ENCODE measurements at places on chromosomes 2 and 18.

- DNase-seq, result no peak
These were observed 40.2 kb downstream of the MRPL33 start for GRCh38 chr2:27811768-27812167.

- no peak for DNase-seq
These were observed 22.2 kb downstream of the IL1R2 start for GRCh38 chr2:102014041-102014345.

DNA sequence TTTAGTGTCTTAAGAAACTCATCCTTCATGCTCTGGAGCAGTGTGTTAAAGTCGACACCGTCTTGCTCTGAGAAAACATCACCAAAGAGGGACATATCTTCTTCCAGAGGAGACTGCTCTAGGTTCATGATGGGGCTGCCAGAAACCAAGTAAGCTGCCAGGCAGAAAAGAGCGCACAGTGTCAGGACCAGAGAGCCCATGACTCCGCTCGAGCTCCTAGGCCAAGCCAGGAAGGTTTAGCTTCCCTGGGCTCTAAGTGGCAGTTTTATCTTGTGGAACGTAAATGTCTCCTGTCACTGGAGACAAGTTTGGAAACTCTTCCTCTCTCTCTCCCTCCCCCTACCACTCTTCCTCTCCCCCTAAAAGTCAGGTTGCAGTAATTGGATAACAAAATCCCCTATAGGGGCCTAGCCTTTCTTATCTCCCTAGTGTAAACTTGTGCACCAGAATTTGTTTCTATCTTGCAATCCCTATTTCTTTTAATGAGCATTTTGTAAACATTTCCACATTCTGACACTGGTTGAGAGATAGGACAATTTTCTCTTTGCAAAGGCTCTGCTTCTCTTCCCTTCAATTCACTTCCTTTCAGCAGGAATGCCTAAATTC lies at the start of gene BMP10:
Gene BMP10 (minus strand): TSS at position 239 of the 606 bp plus-strand sequence. CDS start 39 bp downstream, at position 200.
- DNase-seq, result no peak

DNA sequence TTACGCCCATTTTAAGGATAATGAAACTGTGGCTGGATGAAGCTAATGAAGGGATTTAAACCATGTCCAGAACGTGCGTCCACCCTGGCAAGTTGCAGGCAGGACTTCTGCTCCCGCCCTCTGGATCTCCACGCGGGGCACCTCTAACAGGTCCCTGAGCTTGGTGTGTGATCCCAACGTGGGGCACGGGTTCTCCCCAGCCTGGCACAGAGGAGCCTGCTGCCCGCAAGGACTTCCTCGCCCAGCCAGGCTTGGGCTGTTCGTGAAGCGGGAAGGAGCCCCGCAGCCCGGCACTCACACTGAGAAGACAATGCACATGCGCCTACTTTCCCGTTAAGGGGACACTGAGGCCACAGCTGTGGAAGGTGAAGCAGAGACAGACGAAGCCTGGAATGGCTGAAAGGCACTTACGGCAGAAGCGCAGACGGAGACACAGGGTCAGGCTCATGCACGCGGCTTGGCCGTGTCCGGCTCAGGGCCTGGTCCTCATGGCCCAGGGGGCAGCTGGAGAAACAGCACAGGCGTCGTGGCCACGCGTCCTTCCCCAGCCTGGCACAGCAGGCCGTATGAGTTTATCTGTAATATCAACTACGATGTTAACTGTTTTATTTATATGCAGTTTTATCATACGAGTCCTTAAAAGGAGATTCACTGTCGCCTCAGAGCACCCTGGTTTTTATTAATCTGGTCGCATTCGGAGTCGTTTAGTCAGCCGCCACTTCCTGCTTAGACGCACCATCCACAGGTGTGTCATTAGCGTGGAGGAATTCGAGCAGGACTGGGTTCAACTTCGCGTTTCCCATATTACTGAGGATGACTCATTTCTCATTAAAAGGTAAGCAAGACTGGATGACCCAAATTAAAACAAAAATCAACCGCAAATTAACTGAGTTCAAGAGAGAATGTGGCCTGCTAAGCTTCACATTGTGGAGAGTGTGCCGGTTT lies 835.9 kb downstream of the GALR1 start:
- no peak for DNase-seq

- DNase-seq, result no peak
These were observed 51.0 kb downstream of the WDR33 start for GRCh38 chr2:127759931-127760330.

DNA sequence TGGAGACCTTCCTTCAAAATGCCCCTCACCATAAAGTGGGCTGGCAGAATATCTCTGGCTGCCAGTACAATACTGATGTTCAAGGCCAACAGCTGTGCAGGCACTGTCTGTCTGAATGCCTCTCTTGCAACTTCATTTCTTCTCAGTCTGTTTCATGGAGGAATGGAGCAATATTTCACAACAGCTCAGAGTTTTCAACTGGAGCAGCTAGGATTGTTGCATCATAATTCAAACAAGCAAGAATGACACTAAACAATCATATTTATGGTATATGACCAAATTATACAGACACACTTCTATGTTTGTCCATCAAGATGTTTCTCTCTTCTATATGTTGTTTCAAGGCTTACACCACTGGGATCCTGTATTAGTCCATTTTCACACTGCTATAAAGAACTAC lies 444.2 kb downstream of the LRATD1 start:
- no peak for DNase-seq

DNA sequence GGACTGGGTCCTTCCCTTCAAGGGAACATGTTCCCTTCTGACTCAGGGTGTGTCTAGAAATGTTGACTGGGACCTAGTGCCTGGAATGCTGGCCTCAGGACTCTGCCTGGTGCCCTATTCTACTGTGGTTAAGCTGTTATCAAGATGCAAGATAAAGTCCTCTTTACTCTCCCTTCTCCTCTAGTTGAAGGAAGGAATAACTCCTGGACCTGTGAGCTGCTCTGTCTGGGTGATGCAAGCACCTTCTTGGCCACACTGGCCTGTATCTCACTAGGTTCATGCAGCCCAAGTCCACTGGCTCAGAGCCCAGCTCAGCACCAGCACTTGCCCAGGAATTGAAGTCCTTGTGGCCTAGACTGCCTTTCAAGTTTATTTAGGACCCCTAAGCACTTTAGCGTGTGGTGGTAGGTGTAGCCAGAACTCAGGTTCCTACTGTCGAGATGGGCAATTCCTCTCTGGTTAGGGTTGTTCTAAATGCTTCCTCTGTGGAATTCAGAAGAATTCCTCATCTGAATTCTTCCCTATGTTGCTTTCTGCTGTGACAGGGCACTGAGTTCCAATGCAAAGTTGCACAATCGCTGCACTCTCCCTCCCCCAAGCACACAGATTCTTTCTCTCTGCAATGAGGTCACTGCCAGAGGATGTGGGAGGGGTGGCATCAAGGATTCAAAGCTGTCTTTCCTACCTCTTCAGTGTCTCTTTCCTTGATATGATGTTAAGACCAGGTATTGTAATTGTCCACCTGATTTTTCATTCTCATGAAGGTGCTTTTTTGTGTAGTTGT lies 54.7 kb downstream of the VWC2L start:
- peak; percentile 71 for DNase-seq

DNA sequence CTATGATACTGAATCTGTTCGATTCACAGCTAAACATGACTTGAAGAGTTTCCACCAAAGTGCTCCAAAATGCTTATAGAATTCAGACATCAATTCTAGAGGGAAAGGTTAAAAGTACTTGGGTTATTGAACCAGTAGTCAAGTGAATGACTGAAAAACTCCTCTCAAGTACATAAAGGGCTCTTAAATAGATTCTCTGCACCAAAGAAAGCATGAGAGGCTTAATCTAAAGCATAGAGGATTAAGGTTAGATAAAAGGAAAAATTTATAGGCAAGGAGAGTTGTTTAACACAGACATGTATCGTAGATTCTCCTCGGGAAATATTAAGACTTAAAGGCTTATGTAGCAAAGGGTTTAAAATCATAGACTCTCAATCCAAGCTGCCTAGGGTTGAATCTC lies 701.4 kb downstream of the ERBB4 start:
- no peak for DNase-seq

DNA sequence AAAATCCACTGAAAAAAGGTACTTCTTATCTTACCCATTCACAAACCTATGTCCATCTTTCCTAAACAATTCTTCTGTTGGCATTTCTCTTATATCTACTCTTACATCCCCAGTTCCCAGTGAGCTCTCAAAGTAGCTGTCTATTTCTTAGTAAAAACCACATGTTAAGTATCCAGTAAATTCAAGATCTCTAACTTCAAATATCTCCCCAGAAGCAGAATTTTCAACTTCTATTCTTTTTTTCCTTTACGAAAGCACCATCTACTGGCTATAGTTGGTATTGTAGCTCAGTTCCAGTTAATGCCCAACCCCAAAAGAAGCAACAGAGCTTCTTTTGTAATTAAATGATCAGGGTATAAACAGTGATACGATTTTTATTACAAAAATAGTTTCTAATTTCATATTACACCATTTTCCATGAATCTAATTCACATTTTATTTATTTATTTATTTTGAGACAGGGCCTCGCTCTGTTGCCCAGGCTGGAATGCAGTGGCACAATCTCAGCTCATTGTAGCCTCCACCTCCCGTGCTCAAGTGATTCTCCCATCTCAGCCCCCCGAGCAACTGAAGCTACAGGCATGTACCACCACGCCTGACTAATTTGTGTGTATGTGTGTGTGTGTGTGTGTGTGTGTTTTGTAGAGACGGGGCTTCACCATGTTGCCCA lies 28.5 kb downstream of the HRH4 start:
- DNase-seq, result no peak

GRCh38 chr2:223260681-223261080 lies 208.7 kb downstream of the KCNE4 start:
- no peak for DNase-seq

DNA sequence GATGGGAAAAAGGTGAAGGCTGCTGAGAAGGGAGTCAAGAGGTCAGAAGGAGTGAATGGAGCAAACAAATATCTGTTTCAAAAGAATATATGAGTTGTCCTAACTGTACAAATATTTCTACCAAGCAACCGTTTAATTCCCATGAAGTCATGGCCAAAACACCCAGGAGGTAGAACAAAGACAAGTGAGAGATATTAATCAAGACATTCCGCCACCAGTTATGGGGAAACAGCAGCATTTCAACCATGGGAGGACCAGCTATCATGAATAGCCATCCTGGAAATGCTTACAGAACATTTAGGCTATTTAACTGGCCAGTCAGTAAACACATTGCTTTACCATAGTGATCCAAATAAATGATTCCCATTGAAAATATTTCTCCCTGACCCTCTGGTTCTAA lies 396.3 kb downstream of the IRS1 start:
- DNase-seq, result no peak

GRCh38 chr2:11228692-11229091 lies 73.4 kb downstream of the SLC66A3 start:
- no peak for DNase-seq

DNA sequence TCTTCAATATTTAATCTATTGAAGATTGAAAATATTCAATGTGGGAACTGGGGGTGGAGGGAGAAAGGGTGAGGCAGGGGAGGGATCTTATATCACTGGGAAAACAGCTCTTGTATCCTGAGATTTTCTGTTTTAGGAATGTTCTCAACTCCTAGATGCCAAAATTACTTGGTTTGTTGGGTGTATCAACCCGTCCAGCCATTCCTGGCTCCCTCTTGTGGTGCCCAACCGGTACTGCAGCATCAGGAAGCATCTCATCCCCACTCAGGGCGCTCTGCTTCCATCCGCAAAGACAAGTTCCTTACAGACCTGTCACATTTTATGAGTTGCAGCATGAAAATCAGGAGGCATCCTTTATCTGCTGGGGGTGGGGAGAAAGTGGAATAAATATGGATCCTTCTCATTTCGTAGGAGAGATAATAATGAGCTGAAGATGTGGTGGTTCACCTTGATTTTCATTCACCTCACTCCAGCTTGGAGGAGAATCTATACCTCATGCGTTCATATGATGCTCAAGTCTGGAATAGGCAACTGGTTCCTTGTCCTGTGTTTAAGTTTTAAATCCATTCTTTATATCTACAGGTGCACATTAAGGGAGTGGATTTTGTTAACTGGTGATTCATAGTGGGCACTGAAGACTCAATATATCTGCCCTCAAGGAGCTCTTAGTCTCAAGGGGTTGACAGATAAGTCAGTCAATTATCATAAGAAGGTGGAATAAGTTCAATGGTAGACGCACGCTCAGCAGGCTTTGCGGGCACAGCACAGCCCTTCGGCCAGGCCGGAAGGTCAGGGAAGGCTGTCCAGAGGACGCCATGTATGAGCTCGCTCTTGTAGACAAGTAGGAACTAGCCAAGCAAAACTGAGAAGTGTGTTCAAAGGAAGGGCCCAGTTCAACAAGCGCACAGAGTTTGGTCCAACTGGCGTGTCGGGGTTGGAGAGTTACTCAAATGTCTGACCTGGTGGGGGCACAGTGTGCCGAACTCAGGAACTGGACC lies 127.3 kb downstream of the RNF144A start:
- DNase-seq, result peak; percentile 80

DNA sequence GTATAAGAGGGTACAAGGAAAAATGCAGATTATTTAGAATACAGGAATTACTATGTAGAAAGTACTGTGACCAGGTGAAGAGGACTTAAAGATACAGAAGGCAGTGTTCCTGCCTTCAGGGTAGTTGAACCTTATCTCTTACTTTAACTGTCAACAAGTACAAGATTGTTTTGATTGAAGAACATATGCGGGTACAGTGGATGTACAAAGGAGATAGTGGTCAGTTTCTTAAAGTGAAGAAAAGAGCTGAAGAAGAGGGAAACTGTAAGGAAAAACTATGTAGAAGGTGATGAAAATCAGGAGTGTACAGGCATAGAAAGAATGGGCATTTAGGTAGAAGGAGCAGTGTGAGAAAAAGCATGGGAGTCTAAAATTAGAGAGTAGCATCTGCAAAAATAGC lies 2.2 kb downstream of the RALBP1 start:
- no peak for DNase-seq

DNA sequence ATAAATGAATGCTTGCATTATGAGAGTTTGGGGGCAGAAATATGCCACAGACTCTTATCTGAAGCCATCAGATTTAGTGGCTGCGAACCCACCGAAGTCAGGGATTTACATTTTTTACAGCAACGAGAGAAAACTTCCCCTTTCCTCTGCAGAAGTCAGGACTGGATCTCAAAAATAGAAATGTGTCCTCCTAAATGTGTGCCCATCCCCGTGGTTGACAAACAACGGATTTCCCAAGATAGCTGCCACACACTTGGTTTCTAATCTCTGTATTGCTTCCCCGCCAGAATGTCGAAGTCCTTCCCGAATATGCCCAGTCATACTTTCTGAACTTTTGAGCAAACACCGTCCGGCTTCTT lies 879 bp upstream of the ADAM23 start:
- no peak for DNase-seq

DNA sequence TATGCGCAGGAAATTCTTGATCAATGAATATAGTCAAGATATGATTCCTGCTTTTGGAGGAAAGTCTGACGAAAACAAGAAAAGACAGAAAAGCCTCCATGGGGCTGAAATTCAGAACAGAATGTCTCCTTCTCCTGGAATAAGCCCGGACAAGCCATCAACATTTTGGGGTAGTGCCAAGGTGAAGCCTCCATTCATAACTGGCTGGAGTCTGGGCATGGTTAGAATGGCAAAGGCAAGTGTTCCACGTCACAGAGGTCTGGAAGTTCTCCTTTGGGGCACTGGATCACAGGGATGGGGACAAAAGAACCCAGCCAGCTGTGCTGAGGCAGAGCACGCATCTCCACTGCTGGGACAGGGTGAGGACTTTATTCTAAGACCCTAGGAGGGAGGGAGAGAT lies 505.7 kb downstream of the CMPK2 start:
- DNase-seq, result no peak

All from left ventricle myocardium superior (tissue), 1 donor.